ENCODE measurements at places on chromosomes 1 and 21. TPM values are rescaled to one million over a fixed set of nuclear protein-coding genes. Genes with fewer than 3 reads are reported as not detected.

- DNase-seq: no peak
- no peak overlapping the region for H3K27ac ChIP-seq
- no peaks in the 10 kb centered on the region for H3K4me1 ChIP-seq
These were observed 115.8 kb downstream of the CAPN8 start for GRCh38 chr1:223549740-223550139.

GRCh38 chr1:159924791-159925718 lies at the start of gene TAGLN2:
TSS of gene TAGLN2 (minus strand) at chr1:159925507. CDS start at chr1:159920509, 4,998 bp downstream.
- peaks cover 36% of the 10 kb centered on the region for H3K4me1 ChIP-seq
- peak; percentile 86 for DNase-seq
- peak within 1 kb of the TSS; percentile 95 for H3K4me3 ChIP-seq
- H3K27ac ChIP-seq: peak within 1 kb of the TSS; percentile 98
- peaks cover 44% of the 10 kb centered on the region for H3K36me3 ChIP-seq

- H3K36me3 ChIP-seq: no peaks in the 10 kb centered on the region
- H3K27ac ChIP-seq: no peak overlapping the region
- H3K27me3 ChIP-seq: peaks cover 8% of the 10 kb centered on the region
- no peak overlapping the region for H3K4me3 ChIP-seq
These were observed 40.2 kb upstream of the CYP4X1 start for GRCh38 chr1:46983166-46983829.

- H3K4me1 ChIP-seq: no peaks in the 10 kb centered on the region
- no peak for DNase-seq
- no peaks in the 10 kb centered on the region for H3K36me3 ChIP-seq
These were observed 44.7 kb downstream of the PTGER3 start for GRCh38 chr1:71002709-71003475.

- H3K27me3 ChIP-seq: no peaks in the 10 kb centered on the region
- no peak overlapping the region for H3K27ac ChIP-seq
- no peaks in the 10 kb centered on the region for H3K4me1 ChIP-seq
- H3K36me3 ChIP-seq: no peaks in the 10 kb centered on the region
These were observed 201.1 kb upstream of the CHRM3 start for GRCh38 chr1:239185245-239185619.

Gene HIVEP3
- total RNA-seq: 34.2 TPM

Gene IL20
- total RNA-seq: not detected

Measured in activated T-helper 2 cell treated with anti-CD3 and anti-CD28 coated beads, Interferon-gamma antibody, Interleukin-2, Interleukin-4, amounts not matched to agents 10 μg/mL and 5 μg/mL and 100 μg/mL, durations not matched to agents 14 hours and 24 hours and 36 hours (primary cell).